ENCODE measurements at places on chromosomes 6 and 20.

- no peak for DNase-seq
Measured at GRCh38 chr20:1317545-1318255, 11.2 kb downstream of the SDCBP2 start.

GRCh38 chr6:36196113-36196879, at the start of gene BRPF3:
BRPF3 (plus strand) TSS chr6:36196744; CDS start chr6:36200323, 3,579 bp downstream.
- DNase-seq, result no peak

DNA sequence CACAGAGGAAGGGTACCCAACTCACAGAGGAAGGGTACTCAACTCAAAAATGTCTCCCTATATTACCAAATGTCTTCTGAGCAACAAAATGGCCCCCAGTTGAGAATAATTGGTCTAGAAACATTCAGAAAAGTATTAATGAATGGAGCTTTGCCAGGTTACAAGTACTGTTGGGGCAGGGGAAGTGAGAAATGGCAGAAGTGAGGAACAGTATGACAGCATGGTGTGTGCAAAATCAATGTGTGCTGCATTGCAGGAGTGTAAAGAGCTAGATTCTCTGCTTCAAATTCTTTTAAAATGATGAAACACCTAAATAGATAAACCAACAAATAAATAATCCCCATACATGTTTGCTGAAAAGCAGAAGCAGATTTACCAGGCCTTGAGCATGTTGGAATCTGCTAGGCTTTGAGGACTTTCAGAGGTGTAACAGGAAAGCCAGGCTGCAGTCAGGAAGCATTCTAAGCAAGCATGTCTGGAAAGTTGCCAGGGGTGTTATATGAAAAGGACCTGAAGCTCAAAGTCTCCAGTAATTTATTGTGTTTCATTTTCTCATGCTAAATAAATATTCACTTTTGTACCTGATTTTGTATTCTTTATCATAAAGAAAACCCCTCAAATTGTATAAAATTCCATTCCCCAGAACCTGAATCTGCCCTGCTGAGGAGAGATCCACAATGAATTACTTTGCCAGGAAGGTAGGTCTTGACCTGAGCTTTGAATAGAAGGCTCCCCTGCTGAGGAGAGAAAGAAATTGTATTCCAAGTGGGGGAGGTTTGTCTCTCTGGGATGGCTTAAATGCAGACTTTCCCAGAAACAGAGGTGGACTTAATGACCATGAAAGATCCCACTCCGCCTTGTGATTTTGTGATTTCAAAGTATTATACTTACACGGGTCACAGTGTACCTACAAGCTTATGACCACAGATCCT, 265.0 kb upstream of the MARCKS start:
- no peak for DNase-seq

GRCh38 chr20:54194724-54195438, 13.0 kb upstream of the PFDN4 start:
- DNase-seq, result no peak

DNA sequence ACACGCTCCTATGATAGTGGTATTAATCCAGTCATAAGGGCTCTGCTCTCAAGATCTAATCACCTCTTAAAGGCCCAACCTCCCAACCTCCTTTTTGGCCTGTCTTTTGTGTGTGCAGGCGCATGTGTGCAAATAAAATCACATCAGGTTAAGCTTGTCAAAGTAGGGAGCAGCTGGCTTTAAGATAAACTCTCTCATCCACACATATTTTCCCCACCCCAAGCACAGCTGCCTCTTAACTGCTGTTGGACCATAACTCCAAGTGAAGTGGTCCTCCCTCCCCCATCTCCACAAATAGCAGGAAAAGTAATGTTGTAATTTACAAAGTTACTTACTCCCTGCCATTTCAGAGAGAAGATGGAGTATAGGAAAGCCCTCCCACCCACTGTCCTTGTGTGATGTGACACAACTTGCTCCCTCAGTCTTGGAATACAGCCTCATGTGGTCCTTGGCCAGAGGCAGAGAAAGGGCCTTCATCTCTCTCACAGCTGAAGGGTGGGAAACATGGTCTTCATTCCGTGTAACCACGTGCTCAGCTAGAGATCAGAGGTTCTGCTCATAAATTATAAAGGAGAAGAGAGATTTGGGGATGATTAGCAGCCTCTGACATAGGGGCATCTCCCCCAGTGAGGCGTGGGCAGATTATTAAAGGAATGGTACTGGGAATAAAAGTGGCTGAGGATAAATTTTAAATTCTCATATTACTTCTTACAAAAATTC, 74.8 kb upstream of the TPD52L1 start:
- DNase-seq, result no peak

DNA sequence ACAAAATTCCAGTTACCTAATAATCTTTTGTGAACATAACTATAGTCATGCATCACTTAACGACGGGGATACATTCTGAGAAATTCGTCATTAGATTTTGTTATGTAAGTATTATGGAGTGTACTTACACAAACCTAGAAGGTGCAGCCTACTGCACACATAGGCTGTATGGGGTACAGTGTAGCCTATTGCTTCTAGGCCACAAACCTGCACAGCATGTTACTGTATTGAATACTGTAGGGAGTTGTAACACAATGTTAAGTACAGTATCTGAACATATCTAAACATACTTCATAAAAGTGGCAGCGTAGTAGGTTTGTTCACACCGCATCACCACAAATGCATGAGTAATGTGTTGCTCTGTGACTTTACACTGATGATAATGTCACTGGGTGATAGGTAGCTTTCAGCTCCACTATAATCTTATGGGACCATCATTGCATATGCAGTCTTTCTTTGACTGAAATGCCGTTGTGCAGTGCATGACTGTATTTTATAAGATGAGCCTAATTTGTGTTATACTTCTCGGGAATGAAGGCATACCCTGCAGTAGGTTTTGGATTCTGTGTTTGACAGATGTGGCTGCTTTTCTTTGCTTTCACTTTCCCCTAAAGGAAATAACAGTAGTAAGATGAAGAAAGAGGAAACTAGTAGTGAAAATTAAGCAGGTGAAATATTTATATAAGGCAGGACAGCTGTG, 365.6 kb downstream of the FARS2 start:
- DNase-seq, result no peak

DNA sequence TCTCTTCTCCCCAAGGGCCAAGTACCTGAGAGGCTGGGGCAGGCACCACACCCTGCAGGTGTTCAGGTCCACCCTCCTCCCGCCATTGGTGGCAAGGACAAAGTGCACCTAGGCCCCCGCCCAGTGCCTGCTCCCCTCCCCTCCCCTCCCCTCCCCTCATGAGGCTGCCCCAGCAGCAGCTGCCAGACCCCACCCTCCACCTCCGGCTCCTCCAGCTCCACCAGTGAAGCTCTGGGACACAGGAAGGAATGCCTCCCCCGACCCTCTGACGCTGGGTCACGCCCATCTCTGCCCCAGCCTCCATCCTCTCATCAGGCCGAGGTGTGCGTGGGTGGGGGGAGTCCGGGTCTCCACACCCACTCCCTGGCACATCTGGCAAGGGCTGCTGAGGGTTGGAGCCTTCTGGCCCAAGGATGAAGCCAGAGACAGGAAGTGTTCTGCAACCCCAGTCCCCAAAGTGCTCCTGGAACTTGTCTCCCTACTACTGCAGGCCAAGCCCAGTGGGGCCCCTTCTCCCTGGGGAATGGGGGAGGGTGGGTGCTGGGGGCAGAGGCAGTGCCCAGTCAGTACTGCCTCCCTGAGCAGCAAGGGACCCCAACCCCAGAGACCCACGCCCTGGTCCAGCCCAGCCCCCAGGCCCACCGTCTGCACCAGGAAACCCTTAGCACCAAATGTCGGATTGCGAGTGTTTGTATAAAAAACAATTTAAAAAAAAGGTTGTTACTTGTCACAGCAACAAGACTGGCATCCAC, 1.6 kb upstream of the UCKL1 start:
- DNase-seq, result no peak

- no peak for DNase-seq
Measured at GRCh38 chr6:138382498-138383265, 5.0 kb downstream of the SMIM28 start.

DNA sequence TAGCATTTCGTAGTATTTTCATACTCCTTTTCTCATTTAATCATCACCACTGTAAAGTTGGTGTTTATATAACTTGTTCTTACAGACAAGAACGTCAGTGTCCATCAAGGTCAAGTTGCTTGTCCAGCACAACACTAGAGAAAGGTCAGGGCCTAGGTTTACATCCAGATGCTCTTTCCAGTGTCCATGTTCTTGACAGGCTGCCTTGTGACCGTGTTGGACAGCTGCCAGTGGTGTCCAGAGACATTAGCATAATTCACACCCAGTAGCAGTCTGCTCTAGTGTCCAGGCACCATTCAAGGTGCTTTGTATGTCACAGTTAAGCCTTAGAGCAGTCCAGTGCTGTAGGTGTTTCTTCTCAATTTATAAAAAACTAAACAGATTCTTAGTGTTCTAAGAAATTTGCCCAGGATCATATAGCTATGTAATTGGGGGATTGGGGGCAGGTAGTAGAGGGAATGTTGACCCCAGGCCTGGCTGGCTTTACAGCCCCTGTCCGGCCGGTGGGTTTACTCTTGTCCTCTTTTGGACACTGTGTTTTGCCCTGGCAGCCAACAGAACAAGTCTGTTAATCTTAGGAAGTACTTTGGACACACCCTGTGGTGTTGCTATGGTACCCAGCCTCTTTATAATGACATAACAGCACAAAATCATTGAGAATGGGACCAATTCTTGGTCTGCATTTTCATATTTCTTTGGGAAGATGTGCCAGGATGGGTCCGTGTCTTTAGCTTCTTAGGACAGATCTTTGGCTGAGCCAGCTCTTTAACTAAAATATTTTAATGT, 8.0 kb downstream of the STK35 start:
- DNase-seq, result no peak

DNA sequence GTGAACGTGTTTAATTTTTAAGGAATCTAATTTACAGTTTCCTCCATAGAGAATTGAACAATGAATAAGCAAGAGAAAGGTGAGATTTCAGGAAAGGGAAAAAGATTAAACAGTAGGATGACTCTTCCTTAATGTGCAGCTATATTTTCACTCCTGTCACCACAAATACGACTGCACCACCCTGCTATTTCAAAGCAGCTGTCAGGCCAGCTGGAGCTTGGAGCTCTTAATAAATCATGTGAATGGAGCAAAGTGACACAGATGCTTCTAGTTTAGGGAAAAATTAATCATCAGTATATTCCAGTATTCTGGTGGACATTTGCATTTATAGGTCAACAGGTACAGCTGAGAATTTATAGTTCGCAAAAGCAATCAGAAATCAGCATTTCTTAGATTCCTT, 56.5 kb upstream of the PKIB start:
- DNase-seq, result no peak

DNA sequence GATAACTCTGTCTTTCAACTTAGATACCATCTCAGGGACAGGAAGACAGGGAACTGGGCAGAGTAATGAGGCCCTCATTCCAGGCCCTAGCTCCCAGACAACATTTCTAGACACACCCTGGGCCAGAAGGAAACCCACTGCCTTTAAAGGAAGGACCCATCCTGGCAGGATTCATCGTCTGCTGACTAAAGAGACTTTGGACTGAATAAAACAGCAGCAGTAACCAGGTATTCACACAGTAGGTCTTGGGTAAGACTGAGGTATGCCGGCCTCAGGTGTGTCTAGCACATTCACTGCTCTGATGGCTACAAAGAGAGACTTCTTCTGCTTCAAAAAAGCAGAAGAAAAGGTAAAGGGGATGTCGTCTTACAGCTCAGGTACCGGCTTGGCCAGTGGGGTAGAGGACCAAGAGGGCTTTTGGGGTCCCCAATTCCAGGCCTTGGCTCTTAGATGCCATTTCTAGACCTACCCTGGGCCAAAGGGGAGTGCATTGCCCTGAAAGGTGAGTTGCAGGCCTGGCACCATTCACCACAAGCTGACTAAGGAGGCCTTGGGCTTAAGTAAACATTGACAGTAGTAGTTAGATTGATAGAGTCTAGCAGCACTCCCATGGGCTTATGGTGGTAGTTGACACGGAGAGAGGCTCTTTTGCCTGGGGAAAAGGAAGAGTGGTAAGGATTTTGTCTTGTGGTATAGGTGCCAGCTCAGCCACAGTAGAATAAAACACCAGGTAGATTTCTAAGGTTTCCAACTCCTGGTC, 13.4 kb downstream of the SNX14 start:
- DNase-seq, result no peak
